ENCODE measurements at places on chromosomes 3 and 15. TPM values are rescaled to one million over a fixed set of nuclear protein-coding genes. Genes with fewer than 3 reads are reported as not detected.

GRCh38 chr3:119831022-119831421 lies 49.1 kb downstream of the NR1I2 start:
- no peak for DNase-seq

DNA sequence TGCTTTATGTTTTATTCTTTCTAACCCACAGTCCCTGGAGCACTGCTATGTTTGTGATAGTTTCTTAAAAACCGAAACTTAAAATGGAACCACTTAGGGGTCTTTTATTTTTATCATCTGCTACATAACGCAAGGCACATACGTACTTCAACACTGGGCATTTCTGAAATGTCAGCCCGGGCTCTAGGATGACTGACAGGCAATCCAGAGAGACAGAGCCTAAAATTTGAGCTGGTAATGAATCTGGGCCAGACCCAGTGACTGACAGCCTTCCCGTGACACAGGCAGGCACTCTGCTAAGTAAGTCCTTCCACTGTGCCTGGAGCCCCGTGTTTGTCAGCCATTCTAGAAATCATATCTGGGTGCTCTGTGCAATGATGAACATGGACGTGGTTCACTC lies 84.6 kb downstream of the RYR3 start:
- no peak for DNase-seq

GRCh38 chr3:193310914-193311723 lies 67.4 kb downstream of the ATP13A5 start:
- DNase-seq, result no peak

DNA sequence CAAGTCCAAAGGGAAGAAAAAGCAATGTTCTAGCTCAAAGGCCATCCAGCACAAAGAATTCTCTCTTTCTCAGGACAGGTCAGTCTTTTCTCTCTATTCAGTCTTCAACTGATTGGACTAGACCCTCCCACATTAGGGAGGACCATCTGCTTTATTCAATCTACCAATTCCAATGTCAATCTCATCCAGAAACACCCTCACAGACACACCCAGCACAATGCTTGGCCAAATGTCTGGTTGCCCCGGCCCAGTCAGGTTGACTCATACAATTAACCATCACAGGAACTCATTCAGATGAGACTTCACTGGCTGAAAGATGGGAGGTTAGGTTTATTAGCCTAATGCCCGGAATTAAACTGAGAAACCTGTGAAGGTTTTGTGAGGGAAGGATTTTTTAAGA lies 32.4 kb downstream of the ACAN start:
- no peak for DNase-seq

GRCh38 chr3:178159691-178160220 lies 376.5 kb upstream of the KCNMB2 start:
- DNase-seq, result no peak

- no peak for DNase-seq
Observed at GRCh38 chr3:178393146-178393545, 143.1 kb upstream of the KCNMB2 start.

GRCh38 chr3:184946917-184947316 lies 135.0 kb downstream of the VPS8 start:
- DNase-seq, result no peak

GRCh38 chr3:180466401-180467011 lies 135.5 kb upstream of the TTC14 start:
- no peak for DNase-seq

- DNase-seq, result no peak
Observed at GRCh38 chr15:96264351-96264798, 66.1 kb upstream of the NR2F2 start.

Gene ACAN
- total RNA-seq, result not detected

Gene GPR27
- 0.16 TPM for total RNA-seq

DNA sequence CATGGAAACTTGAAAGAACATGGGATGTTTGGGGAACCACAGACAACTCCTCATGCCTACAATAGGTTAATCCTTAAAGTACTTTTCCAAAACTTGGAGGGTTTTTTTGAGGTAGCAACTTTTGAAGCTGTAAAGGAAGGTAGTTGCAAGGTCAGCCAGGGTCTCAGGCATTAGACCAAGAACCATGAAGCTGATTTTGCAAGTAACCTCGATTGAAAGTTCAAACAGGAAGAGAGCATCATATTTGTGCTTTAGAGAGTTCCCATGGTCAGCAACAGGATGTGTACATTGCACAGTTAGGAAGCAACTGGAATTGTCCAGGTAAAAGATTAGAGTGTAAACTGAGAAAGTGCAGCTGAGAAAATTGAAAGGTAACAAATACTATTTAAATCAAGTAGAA lies 199.8 kb upstream of the NR2F2 start:
- no peak for DNase-seq

GRCh38 chr15:69750253-69750652 lies 297.6 kb downstream of the RPLP1 start:
- no peak for DNase-seq

DNA sequence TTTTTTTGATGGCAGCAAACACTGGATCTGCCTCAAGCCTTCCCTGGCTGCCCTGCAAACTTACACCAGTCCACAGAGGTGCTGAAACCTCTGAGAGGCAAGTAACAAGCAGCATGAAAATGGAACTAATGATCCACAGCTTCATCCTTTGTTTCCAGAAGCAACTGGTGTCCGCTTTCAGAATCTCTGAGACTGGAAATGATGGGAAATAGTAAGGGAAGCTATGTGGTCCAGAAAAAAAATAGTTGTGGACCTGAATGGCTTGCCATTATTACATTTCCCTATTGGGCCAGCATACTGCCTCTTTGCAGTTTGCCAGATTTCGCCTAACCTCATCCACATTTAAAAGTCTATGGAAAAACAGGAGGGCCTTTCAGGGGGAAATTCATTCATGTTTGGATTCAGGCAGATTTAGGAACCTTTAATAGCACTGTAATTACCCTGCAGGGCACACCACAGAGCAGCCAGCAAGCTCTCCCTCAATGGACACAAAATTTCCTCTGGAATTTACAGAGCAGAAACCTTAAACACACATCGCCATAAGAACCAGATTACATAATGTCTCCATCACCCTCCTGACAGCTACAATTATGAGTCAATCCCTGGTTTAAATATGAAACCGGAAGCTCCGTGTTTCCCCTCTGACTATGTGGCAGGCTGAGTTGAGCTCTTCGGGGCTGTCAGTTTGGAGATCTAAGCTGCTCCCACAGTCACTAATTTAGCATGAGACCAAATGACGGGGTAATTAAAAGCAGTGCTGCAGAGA lies 134.4 kb downstream of the TMCO5A start:
- no peak for DNase-seq

Gene MME
- total RNA-seq, result 1.3 TPM

DNA sequence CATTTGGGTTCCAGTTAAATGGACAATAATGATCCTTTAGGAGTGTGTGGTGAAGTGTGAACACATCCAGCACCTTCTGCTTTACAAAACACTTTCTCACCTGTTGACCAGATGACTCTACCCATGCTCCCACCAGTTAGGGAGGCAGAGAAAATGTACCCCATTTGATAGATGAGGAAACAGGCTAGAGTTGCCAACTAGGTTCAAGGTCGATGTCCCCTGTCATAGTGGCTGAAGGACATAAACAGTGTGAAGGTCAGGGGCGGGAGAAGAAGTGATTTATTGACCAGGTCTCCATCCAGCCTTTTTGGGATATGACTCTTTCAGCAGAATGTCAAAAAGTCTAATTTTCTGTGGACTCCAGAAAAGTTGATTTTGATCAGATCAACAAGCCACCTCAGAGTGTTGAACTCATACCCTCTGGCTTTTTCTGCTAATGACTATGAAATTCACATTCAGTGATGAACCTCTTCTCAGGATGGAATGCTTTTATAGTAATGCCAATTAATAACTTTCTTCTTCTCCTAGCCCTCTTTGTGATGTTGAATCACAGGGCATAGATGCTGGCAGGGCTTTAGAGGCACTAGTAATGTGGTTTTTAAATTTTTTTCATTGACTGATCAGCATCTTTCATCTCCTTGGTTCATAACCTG lies 57.5 kb downstream of the CPN2 start:
- no peak for DNase-seq

Gene GPR149
- not detected for total RNA-seq

GRCh38 chr15:59299929-59300617 lies 72.6 kb downstream of the MYO1E start:
- DNase-seq, result peak; percentile 82

Gene CLRN1
- not detected for total RNA-seq

GRCh38 chr3:30180310-30181177 lies 425.9 kb upstream of the TGFBR2 start:
- no peak for DNase-seq

- no peak for DNase-seq
Observed at GRCh38 chr3:25971736-25972135, 181.8 kb downstream of the OXSM start.

DNA sequence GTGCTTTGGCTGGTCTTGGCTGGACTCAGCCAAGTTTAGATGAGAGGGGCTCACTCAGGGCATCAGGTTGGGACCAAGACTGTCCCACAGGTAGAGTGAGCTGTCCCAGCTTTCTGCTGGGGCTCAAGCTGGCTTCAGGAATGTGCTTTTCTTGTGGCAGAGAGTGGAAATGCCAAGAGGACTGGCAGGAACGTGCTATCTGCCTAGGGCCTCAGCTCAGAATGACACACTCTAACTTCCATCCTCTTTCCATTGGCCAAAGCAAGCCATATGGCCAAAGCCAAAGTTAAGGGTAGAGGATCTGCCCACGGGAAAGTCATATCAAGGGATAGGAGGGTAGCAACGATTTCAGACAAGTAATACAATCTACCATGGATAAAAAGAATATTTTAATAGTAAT lies 178.8 kb downstream of the ABHD5 start:
- DNase-seq, result no peak

DNA sequence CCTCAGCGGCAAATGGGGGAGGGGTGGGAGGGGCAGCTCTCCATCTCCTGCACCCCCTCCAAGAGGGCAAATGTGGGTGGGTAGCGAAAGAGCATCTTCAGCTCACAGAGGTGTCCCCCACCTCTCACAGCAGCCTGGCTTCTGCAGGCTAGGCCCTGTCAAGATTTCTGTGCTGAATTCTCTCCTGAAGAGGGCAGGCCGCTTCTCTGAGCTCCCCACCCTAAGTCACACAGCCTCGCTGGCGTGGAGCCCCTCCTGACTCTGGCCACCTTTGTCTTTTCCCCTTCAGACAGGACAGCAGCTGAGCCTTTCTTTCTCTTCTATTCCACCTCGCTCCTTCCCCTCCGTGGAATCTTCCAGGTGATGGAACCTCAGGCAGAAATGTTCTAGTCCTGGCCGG lies 26.3 kb upstream of the ADAMTS7 start:
- DNase-seq, result no peak

DNA sequence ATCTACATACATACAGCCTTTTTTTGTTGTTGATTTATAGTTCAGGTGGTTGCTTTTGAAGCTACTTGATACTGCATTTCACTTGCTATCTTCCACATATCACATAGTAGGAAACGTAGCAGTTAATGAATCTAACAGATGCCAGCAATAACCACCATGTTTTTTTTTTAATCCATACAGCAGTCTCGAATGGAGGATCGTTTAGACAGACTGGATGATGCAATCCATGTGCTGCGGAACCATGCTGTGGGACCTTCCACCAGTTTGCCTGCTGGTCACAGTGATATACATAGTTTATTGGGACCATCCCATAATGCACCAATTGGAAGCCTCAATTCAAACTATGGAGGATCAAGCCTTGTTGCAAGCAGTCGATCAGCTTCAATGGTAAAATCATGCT lies 123.2 kb upstream of the CGNL1 start:
- DNase-seq, result no peak

Gene SLC6A1
- total RNA-seq, result not detected

Gene SI
- not detected for total RNA-seq

DNA sequence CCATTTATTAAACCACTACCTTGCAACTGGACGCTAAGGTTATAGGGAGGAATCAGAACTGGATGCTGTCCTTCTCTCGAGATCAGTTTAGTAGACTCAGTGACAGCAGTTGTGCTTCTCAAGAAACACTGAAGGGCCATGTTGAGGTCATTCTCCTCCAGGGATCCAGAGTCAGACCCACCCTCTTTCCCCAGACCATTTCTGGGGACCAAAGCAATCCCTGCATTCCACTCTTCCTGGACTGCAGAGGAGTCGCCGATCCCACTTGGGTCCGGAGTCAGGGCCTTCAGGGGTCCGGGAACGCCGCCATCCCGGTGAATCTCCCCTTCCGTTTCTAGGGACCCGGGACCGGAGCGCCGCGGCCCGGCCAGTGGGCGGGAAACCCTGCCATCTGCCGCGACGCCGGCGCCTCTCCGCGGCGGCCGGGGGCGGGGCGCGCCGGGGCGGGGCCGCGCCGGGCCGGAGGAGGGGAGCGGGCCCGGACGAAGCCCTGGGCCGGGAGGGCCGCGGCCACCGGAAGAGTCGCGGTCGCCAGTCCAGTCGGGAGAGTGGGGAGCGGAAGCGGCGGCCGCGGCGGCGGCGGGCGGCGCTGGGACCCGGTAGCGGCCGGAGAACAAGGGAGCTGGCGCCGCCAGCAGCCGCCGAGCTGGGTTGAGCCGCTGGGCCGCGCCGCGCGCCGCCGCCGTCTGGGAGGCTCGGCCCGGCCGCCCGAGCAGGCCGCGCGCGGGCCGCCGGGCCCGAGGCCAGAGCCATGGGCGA lies at the start of gene DVL3:
DVL3 (plus strand) TSS at position 493 of the 759 bp plus-strand sequence; CDS start at position 752, 259 bp downstream.
- peak; percentile 31 for DNase-seq

DNA sequence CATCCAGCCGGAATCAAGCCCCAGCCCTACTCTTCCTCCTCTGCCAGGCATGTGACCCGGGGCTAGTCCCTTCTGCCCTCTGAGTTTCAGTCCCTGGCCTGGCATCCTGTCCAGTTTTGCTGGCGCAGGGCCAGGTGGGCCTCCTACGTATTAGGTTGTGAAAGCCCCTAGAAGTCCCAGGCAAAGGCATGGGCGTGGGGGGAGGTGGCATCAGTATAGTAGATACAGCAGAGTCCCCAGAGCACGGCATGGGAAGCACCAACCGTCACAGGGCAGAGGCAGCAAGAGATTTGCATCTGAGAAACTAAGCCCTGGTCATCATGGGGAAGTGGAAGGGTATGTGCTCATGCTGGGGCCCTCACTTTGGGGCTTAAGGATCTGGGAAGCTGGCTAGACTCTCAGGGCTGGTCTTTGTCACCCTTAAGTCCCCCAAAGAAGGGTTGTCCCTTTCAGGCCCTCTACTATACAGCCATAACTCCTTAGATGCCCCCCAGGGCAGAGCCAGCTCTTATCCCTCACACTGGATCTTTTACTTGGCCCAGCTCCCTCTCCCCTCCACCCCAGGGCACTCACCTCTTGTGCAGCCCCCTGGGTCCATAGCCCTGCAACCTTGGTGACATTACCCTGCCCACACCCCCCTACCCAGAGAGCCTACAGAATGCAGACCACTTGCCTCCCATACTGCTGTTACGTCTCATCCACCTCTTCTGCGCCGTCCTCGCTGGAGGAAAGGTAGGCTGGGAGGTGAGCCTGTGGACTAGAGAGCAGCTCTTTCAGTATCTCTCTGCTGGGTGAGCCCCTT lies 11.3 kb downstream of the NBEAL2 start:
- DNase-seq, result no peak

Gene ROBO1
- 12.5 TPM for total RNA-seq

Data from naive thymus-derived CD8-positive, alpha-beta T cell (primary cell).